ENCODE measurements at places on chromosomes 6 and 20.

DNA sequence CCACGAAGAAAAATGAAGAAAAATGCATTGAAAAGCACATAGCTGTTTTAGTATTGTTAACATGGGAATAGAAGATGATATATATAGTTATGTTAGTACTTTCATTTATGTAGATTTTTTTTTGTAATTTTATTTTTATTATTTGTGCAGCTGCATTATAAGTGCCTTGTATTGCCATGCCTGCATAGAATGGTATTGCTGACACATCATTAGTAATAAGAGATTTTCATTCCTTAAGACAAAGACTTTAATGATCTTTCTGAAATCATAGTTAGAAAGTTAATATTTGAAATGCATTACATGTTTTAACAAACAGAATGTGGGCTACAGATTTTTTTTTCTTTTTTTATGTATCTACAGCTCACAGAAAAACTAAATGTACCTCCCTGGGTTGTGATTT, 506.5 kb downstream of the NKAIN2 start:
- DNase-seq, result no peak

GRCh38 chr6:157364705-157365104, 16.3 kb upstream of the ZDHHC14 start:
- no peak for DNase-seq

DNA sequence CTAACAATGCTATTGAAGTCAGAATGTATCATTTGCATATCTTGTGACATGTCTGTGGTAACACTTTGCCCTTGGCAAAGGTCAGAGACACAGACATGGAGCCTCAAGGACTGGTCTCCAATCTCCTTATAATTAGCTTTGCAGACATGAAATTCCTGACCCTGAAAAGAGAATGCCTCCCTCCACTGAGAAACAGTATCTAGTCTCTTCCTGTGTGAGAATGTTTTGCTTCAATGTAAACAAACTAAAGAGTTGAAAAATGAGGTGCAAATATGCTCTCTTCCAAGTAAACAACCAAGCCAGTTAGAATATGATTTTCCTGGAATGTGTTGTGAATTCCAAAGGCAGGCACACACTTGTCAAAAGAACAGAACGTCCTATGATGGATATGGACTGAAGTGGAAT, 407.1 kb upstream of the MARCKS start:
- no peak for DNase-seq

DNA sequence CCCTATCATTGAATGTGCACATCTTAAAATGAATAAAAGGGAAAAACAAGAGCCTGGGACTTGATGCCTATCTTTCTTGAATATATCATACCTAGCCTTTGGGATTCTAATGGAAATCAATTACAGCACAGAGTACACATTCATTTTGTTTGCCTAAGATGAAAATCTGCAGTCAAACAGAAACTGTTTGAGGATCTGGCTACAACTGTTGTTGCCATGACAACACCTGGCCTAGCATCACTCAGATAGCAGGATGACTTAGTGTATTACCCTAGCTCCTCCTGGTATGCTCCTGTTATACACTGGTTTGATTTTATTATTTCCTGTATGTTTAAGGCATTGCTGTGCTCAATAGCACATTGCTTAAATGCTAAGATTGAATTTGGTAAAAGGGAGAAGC, 71.5 kb upstream of the LAMP5 start:
- no peak for DNase-seq

DNA sequence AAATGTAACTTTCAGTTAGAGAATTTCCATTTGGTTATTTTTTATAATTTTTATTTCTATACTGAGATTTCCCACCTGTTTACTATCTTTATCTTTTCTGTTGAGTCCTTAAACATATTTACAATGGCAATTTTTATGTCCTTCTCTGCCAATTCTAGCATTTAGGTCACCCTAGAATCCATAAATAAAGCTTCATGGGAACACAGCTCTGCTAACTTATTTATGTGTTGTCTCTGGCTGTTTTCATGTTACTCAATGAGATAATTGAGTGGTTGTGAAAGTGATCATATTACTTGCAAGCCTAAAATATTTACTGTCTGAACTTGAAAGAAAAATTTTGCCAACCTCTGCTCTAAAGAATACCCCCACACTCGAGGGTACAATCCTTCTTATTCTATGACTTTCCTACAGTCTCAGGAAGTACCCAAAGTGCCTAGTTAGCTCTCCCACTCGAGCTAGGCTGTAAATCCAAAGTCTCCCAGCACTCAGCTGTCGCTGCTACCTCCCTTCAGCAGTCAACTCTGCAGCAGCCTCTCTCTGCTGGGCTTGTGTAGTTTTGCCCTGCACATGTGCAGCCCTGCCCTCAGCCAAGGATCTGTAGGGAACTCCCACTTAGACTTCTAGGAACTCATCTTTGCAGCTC, 53.5 kb upstream of the GCLC start:
- no peak for DNase-seq

DNA sequence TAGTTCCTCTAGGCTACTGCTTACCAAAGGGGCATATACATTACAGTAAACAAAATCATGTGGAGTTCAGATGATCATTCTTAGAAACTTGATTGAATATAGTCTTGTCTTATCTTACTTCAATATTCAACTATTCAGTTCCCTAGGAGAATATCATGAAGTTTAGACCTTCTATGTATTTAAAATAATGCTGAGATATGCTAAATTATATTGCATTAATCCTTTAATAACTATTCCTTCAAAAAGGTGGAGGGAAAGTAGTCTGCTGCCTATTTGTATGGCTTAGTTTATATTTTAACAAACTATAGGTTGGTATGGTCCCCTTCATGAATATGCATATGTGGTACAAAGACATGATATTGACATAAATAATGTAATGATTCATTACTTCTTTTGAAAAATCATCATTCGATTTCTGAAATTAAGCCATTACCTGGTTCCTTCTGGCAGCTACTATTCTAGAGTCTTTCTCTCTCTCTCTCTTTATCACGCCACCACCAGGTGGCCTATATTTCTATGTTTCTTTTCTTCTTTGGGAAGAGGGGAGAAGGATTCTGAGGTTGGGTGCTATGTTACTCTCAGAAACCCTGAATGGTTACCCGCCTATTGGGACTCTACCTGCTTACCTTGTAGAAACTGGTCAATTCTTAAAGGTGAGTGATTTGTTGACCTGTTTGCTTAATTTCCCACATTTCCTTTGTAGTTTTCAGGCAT, 855.8 kb downstream of the HACE1 start:
- peak; percentile 11 for DNase-seq

All from Kasumi-1 (cell line).